NCI-H446 treated with DMSO at 0.1 percent for 48 hours (cell line): ENCODE measurements at places on chromosomes 2 and 18.

GRCh38 chr2:63962186-63962585, 57.0 kb downstream of the VPS54 start:
- no peak for DNase-seq

DNA sequence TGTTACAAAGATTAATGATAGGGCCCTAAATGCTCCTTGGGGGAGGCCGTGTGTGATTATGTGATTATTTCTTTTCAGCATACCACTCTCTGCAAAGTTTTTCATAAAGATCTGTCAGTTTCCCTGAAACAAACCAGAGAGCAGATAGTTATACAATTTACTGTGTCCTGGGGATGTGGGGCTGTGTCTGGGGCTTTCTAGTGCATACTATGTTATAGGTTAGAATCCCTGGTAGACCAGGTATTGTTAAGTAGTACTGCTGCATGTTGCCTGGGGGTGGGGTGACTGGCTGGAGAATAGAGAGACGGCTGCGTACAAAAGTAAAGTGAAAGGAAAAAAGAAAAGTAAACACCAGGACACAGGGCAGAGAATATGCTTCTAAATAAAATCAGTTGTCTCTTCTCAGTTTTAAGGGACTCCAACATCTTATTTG, 3.3 kb upstream of the CCBE1 start:
- DNase-seq = no peak

- no peak for DNase-seq
Observed at GRCh38 chr2:66960161-66960560, 437.0 kb upstream of the ETAA1 start.

- DNase-seq = no peak
Observed at GRCh38 chr2:32200814-32201213, 35.1 kb downstream of the SLC30A6 start.

- DNase-seq = no peak
Observed at GRCh38 chr2:162257425-162257824, 14.2 kb upstream of the FAP start.

DNA sequence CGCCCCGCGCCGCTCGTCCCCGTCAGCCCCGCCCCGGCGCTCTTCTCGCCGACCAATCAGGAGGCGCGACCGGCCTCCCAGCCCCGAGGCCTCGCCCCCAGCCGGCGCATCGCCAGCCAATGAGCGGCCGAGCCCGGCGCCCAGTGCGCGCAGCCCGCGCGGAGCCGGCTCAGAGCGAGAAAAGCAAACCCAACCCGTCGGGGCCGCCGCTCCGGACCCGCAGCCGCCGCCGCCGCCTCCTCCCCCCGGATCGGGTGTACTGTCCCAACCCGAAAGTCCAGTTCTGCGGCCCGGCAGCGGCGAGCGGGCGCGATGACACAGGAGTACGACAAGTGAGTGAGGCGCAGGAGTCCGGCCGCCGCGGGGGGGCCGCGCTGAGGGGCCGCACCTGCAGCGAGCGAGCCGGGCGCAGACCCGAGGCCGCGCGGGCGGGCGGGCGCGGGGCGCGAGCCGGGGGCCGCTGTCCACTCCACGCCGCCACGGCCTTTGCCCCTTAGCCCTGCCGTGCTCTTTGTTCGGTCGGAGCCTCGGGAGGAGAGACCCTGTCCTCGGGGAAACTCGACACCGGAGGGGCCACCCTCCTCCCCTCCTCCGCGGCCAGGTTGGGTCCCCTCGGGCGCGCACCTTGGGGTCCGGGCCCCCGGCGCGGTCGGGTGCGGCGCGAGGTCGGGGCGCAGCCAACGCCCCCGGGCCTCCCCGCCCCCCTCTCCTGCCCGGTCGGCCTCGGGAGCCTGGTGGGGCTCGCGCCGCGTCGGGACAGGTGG, at the start of gene GRHL1:
TSS of gene GRHL1 (plus strand) at position 172 of the 764 bp plus-strand sequence. CDS start at position 313, 141 bp downstream.
- DNase-seq = peak; percentile 70

- no peak for DNase-seq
Observed at GRCh38 chr18:50814395-50814794, 5.4 kb downstream of the MRO start.

DNA sequence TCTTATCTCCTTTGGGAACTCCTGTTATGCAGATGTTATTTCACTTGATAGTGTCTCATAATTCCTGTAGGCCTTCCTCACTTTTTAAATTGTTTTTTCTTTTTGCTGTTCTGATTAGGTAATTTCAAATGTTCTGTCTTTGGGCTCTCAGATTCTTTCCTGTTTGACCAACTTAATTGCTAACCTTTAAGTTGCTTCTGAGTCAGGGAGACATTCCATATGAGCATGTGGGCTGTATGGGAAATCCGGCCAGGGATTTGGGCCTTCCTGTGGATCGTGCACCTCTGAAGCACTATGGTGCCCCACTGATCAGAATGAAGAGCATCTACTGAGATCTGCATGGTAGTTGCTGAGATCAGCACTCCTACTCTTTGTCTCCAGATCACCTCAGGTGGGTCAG, 44.7 kb upstream of the REEP1 start:
- no peak for DNase-seq

DNA sequence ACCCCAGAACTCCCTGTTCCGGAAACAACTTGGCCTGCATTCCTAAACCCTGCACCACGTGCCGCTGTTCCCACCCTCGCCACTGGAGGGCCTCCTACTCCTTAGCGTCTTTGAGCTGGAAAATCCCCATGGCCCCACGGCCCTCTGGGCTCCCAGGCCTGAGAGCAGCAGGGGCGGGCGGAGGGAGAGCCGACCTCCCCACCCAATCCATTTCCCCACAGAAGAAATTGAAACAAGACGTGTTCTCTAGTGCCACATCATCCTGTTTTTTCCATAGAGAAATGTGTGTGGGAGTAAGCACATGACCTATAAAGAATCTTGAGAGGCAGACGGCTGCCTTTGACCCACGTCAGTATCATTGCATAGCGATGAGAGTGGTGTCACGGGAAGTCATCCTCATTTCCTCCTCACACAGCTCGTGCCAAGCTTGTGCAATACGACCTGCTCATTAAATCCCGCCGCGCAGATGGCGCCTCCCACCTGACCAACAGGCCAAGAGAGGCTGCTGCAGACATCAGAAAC, 79.2 kb downstream of the LAMA1 start:
- DNase-seq = no peak

- no peak for DNase-seq
Observed at GRCh38 chr2:203867561-203868200, at the start of gene CTLA4. Gene CTLA4 (plus strand): TSS chr2:203867771. CDS start chr2:203867943, 172 bp downstream.

GRCh38 chr2:240902615-240903041, 3.5 kb upstream of the CROCC2 start:
- no peak for DNase-seq

- peak; percentile 72 for DNase-seq
Observed at GRCh38 chr18:74597662-74598349, at the start of gene ZNF407. Gene ZNF407 (plus strand): TSS chr18:74597870. CDS start chr18:74631020, 33,150 bp downstream.

GRCh38 chr2:43302182-43302960, 76.0 kb upstream of the ZFP36L2 start:
- DNase-seq = no peak

DNA sequence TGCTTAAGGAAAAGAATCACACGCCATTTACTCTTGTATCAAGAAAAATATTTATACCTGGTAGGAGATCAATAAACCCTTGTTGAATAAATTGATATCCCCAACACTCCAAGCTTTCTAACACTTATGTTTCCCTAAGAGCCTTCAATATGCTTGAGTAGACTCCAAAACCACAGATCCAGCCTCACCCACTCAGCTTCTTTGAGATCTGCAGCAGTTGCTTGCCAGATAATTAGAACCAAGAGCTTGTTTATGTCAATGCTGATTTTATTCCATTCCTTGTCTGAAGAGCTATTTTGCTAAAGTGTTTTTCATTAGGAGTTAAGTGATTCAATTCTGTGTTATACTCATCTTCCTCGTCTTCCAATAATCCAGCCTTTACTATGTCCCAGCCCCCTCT, 26.3 kb upstream of the CRIM1 start:
- no peak for DNase-seq

DNA sequence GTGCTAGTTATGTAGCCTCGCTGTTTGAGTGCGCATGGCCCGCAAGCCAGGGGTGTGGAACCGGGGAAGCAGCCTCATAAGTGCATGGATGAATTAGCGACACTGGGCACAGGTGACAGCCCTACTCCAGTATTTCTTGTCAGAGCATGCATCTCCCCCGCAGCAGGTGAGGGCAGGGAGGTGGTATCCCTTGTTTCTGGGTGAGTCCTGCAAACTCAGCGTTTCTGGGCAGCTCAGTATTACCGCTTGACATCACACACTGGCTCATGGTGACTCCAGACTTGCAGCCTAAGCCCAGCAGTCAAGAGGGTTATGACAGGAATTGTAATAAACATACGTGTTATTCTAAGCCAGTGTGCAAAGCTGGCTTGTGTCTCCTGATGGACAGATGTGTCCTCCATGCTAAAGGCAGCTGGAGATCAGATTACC, 2.5 kb downstream of the CABLES1 start:
- DNase-seq = no peak

DNA sequence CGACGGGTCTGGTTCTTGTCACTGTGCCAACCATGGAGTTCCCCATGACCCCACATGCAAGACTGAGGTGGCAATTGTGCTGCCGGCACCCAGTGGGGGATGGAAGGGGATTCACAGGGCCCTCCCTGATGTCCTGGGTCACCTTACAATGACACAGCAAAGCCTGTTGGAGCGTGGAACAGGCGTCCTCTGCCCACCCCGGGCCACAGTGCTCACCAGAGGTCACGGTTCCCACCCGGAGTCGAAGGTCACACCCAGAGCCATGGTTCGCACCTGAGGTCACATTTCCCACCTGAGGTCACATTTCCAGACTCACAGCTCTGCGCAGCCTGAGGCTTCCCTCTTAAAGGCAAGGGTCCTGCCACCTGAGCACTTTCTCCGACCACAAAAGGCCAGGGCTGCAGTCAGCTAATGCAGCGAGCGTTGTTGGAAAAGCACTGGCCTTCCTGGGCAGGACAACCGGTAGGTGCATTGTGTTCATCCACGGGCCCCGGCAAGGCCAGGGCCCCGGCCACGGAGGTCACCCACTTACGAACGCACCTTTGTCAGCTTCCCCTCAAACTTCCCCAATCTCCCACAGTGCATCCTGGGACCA, 24.0 kb downstream of the KIF1A start:
- no peak for DNase-seq

- no peak for DNase-seq
Observed at GRCh38 chr2:136034629-136035028, 49.2 kb upstream of the DARS1 start.

GRCh38 chr2:105604938-105605337, 139.8 kb upstream of the NCK2 start:
- DNase-seq = no peak

GRCh38 chr18:53625997-53626599, 598.4 kb downstream of the MBD2 start:
- DNase-seq = no peak

- DNase-seq = no peak
Observed at GRCh38 chr2:30800159-30800558, 7.1 kb downstream of the CAPN13 start.

GRCh38 chr2:10529611-10530010, 81.5 kb upstream of the ODC1 start:
- no peak for DNase-seq

- no peak for DNase-seq
Observed at GRCh38 chr2:64371727-64372126, 82.2 kb upstream of the LGALSL start.

DNA sequence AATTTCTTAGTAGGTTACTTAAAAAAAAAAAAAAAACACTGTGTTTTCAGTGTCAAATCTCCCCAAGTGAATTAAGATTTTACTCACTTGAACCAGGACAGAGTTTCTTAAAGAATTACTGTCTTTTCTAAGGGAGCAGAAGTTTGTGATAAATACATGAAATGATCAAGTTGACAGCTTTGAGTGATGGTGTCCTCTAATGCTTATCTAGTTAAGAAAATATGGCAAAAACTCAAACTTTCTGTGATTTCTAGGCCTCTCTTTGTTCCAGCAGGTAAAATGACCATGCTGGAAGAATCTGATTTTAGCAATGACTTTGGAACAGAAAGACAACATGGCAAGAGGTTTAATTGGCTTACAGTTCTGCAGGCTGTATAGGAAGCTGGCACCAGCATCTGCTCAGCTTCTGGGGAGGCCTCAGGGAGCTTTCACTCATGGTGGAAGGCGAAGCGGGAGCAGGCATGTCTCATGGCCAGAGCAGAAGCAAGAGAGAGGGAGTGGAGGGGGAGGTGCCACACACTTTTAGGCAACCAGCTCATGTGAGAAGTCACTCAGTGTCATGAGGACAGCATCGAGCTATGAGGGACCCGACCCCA, 6.6 kb downstream of the MAPRE2 start:
- no peak for DNase-seq

DNA sequence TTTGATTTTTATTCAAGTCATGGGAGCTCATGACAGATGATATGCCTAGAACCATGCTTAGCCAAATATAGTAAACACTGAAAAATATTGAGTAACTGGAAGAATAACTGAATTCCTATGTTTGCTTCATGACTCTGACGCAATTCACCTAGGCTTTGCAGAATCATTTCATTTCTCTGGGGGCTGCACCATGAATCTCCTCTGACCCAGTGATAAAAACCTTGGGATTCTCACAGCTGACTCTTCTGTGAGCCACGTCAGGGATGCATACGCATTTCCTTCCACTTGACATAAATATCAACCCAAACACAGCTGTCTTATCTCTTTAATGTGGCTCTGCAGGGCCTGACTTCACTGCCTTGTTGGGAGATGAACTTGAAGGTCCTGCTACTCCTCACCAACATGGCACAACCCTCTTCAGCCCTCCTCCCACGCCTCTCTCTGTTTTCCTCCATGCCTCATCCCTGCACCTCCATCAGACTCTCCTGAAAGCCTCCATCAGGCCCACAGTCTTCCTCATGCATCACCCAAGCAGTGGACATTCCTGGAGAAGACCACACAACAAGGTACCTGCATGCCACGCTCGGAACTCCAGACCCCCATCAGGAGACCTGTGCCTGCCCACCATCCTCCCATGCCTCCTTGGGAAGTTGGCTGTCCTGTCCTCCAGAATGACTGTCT, 29.8 kb downstream of the COL6A3 start:
- DNase-seq = no peak

GRCh38 chr2:120233292-120233691, 10.1 kb upstream of the TMEM185B start:
- no peak for DNase-seq

- peak; percentile 36 for DNase-seq
Observed at GRCh38 chr2:202317080-202317857, 51.7 kb downstream of the NOP58 start.

DNA sequence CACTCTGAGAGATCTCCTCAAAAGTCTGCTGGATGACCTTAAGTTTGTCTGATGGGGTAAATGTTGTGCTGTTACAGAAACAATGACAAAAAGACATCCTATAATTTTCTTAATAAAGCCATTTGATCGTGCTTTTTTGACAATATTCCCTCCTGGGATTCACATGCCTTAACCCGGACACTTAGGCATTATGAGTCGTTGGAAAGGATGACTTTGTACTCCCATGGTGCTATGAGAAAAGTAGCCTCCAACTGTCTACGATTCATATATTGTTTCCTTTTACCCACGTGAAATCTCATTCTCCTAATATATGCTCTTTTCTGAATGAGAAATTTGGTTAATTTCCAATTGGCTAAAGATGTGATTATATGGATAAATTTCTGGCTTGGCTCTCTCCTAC, 6.1 kb upstream of the MPP4 start:
- DNase-seq = no peak
